ENCODE measurements at places on chromosomes 1 and 21.

DNA sequence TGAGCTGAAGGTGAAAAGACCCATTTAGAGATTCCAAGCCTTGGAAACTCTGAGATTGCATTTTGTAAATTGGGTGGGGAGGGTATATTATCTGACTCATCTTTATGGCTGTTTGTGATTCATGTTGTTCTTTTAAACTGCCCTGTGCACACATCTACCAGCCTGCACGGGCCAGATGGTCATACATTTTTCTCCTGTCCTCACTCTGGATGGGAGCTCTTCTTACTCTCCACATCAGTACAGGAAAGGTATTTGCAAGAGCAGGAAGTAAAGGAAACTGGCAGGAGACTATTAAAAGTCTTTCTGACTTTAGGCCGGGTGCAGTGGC, 14.3 kb upstream of the NMNAT2 start:
- DNase-seq: no peak

DNA sequence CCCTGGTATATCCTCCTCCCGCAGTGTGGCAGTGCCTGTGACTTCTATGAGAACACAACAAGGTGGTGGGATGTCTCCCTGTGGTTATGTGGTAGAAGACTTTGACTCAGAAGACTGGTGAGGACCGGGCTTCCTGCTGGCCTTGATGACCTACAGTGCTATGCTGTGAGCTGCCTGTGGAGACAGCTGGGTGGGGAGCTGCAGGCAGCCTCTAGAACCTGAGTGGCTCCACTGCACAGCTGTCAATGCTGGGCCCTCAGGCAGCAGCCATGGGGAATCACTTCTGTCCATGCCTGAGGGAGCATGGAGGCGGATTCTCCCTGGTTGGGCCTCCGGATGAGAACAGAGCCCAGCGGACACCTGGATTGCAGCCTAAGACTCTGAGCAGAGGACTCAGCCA, 14.9 kb downstream of the SLC1A7 start:
- DNase-seq: no peak

DNA sequence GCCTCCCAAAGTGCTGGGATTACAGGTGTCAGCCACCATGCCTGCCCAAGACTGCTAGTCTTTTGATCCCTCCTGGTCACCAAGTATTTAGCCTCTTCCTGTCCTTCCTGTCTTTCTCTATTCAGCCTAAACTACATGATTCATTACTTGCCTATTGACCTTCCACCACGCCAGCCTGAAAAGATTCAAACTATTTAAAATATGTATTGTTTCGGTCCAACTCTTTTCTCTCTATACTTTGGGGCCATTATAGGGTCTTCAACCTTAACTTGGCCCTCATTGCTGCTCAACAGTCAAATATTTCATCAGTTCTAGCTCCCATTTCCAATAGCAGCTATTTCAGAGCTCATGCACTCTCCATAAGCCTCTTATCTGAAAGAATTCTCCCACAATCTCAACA, 153.0 kb downstream of the TNFSF18 start:
- DNase-seq: no peak

- DNase-seq: peak; percentile 60
Measured at GRCh38 chr1:175188936-175189335, 3.6 kb downstream of the KIAA0040 start.

DNA sequence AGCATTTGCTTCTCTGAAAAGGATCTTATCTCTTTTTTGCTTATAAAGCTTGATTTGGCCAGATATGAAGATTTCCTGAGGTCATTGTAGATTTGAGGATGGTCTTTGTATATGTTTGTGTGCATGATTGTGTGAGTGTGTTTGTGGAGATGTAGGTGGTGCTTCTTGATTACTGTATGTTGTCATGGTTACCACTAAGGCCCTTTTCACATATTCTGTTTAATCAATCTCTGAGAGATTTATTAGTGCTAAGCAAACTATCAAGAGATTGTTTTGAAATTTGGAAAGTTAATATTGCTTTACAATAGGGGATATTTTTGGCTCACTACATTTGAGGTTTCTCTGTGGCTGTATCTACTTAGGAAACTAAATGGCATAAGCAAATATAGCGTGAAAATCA, 191.7 kb downstream of the S1PR1 start:
- no peak for DNase-seq

- DNase-seq: no peak
Measured at GRCh38 chr1:85585799-85586198, 5.2 kb downstream of the CCN1 start.

GRCh38 chr1:21914450-21914849, 22.7 kb downstream of the HSPG2 start:
- DNase-seq: no peak

GRCh38 chr1:161115132-161115711, 2.6 kb downstream of the PFDN2 start:
- peak; percentile 32 for DNase-seq

- no peak for DNase-seq
Measured at GRCh38 chr1:194024659-194025058, 838.2 kb upstream of the B3GALT2 start.

- no peak for DNase-seq
Measured at GRCh38 chr1:30768159-30768829, 10.7 kb upstream of the LAPTM5 start.

DNA sequence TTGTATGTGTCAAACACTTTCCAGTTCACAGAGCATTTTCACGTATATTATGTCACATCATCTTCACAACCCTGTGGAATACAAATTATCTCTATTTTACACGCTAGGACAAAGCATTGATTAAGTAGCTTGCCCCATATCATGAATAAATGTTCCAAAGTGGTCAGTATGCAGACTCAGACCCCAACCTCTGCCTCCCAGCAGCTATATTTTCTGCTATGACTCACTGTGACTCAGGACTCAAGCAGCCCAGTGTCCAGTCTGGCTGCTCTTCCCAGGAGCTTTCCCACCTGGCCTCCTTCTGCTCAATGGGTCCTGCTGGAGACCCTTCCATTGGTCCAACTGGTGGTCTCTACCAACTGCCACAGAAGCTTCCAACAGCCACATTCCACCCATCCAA, 56.0 kb upstream of the RAP1A start:
- no peak for DNase-seq

DNA sequence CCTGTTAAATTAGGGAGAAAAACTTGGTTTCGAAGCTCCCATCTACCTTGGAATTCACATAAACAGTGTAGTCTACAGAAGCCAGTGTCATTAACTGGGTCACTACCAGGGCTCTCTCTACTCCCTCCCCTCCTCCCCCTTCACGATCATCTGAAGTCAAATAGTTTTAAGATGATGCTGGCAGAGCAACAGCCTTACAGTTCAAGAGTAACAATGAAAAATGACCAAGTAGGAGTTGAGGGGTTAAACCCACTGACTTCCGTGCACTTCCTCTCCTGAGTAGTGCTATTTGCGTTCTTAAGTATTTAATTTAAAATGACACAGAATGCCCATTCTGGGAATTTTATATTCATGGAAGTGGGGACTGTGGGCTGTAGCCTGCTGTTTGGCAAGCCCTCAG, 236.9 kb downstream of the SIPA1L2 start:
- no peak for DNase-seq

DNA sequence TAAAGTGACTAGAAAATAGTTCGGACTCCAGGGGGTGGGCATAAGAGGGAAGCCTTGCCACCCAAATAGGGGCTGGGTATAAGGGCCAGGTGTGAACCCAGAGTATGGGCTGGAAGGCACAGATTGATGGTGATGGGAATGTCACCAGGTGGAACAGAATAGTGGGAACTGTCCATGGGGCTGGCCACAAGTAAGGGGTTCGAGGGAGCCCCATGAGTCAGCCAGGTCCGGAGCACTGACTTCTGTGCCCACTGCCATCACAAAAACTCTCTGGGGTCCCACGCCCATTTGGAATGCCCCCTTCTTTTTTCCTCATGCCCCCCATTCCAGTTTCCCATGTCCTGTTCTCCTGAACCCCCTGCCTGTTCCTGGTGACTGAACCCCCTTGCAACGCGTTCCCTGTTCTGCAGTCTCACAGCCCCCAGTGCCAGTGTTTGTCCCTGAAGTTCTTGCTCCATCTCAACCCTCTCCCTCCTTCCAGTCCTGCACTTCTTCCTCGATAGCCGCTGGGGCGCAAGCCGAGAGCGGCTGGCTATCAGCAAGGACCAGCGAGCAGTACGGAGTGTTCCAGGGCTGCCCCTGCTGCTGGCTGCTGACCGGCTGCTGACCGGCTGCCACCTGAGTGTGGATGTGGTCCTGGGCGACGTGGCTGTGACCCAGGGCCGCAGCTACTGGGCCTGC, 7.9 kb downstream of the TRIM46 start:
- DNase-seq: no peak

DNA sequence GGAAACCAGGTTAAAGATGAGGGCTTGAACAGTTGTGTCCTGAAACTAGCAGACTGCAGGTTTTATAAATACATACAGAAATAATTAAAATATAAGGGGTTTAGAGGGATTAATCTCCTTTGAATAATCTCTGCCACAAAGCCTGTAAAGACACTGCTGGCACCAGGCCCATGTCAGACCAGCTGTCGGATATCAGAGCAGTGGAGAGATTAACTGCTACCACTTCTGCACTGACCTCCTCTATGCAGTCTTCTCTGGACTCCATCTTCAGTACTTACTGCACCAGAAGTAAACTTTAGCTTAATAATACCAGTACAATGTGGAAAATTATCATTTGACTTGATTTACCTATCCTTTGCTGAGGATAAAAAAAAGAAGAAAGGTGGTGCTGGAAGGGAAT, 128.6 kb downstream of the LHX4 start:
- DNase-seq: no peak

- no peak for DNase-seq
Measured at GRCh38 chr1:40663324-40664166, 1.9 kb downstream of the RIMS3 start.

DNA sequence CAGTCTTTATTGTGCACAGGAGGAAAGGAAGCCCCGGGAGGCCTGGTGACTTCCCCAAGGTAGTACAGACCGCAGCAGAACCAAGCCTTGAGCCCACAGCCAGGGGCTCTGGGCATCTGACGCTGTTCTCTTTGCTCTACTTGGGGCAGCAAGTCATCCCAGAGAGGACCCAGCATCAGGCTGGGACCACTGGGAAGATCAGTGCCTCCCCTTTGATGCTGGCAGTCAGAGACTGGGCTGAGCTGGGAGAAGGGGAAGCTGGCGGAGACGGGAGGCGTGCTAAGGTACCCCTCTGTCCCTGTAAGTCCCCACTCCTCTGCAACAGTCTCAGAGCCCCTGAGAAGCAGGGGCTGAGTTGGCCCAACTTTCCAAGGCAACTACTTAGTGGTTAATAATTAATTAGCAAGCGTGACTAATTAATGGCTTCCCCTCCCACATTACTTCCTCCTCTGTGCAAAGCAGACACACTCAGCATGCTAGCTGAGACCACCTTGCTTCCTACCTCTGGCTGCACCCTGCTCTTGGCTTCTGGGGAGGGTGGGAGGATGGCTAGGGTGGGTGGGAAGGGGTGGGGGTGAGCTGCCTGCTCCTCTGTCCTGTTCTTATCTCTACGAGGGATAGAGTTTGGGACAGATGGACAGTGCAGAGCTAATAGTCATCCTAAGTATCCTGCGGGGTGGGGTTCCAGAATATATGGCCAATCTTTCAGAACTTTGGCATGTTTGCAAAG, 1.3 kb downstream of the INAVA start:
- DNase-seq: no peak

GRCh38 chr1:114299331-114299975, 145.8 kb upstream of the SYT6 start:
- no peak for DNase-seq

DNA sequence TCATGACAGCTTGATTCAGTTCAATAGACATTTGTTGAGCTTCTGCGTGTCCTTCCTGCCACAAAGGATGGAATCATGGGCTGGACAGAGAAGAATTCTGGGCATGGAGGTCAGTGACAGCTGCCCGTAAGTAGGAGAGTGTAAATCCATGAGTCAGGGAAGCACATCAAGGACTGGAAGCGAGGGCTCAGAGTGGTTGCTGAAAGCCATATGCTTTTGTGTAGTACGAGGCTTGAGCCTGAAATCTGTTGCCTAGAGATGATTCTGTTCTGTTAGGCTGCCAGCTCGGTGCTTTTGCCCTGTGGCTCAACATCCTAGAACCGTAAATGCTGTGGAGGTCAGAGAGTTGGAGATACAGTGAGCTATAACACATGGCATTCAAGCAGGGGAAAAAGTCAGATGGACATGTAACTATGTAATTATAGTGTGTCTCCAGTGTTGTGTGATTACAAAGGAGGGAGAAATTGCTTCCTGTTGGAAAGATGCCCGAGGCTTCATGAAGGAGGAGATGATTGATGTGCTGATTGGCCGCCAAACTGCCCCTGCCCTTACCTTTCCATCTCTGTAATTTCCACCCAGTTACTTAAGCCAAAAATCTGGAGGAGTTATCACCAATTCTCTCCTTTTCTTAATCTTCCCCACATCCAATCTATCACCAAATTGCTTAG, 92.8 kb upstream of the CACNA1E start:
- DNase-seq: no peak

DNA sequence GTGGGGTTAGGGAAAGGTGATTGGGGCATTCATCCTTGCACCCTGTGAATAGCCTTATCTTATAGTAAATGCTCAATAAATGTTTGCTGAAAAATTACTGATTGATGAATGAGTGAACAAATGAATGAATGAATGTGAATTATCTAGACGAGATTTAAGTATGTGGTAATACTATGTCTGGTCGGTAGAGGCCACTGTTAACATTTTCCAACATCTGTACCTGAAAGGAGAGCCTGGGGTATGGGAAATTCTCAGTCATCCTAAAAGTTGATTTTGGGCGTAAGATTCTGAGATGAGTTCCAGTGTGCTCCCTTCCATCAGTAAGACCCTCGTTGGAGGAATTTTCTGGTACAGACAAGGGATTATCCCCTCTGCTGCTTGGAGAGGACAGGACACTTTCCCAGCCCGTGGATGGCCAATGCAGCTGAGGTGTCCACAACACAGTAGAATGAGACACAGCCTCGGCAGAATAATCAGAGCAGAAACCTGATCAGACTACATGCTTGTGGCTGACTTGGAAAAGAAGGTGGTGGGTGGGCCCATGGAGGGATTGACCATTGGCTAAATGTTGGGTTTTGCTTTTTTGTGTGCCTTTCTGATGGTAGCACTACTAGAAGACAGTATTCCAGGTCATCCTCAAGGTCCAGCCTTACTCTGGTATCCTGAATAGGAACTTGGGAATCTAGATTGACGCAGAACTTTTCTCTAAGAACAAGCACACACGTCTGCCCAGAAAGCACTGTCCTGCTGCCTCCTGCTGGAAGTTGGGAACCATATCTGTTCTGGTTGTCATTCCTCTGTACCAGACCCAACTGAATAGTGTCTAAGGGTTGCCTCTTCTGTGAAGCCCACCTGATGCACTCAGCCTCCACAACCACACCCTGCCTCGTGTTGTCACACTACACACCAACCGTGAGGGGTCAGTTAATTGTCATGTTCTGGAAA, 262.0 kb downstream of the TNR start:
- no peak for DNase-seq

DNA sequence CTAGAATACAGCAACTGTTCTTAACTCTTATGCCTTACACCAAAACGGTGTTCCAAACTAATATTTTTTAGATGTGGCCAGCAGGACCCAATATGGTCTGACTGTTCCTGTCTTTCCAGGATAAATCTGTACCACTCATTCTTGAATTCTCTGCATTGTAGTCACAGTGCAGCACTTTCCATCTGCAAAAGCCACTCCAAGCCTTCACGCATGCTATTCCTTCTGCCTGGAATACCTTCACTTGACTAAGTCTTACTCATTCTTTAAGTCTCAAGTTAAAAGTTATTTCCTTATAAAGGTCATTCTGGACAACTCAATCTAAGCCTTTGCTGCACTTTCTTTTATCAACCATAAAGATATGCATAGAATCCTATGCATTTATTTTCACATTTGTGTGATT, 1194.5 kb downstream of the PLA2G4A start:
- DNase-seq: no peak
